ENCODE measurements at places on chromosomes 6 and 20. TPM values are rescaled to one million over a fixed set of nuclear protein-coding genes. Genes with fewer than 3 reads are reported as not detected.

GRCh38 chr6:111993342-111993741 lies 60.6 kb upstream of the CCN6 start:
- no peak for DNase-seq

- DNase-seq: no peak
Observed at GRCh38 chr20:20360464-20360863, 7.4 kb upstream of the INSM1 start.

The GRIK2 gene
- total RNA-seq: 3.3 TPM

The TRIM31 gene
- total RNA-seq: 181 TPM

The GPLD1 gene
- 3.5 TPM for total RNA-seq
